Thoracic aorta (tissue), 2 donors: ENCODE measurements at places on chromosomes 6 and 20.

GRCh38 chr20:54123587-54124180 is 50.1 kb downstream of the CYP24A1 start:
- DNase-seq = no peak

GRCh38 chr6:14932485-14933182 is 313.2 kb upstream of the JARID2 start:
- DNase-seq = no peak

GRCh38 chr6:72976484-72976883 is 248.8 kb downstream of the KHDC1L start:
- DNase-seq = no peak

DNA sequence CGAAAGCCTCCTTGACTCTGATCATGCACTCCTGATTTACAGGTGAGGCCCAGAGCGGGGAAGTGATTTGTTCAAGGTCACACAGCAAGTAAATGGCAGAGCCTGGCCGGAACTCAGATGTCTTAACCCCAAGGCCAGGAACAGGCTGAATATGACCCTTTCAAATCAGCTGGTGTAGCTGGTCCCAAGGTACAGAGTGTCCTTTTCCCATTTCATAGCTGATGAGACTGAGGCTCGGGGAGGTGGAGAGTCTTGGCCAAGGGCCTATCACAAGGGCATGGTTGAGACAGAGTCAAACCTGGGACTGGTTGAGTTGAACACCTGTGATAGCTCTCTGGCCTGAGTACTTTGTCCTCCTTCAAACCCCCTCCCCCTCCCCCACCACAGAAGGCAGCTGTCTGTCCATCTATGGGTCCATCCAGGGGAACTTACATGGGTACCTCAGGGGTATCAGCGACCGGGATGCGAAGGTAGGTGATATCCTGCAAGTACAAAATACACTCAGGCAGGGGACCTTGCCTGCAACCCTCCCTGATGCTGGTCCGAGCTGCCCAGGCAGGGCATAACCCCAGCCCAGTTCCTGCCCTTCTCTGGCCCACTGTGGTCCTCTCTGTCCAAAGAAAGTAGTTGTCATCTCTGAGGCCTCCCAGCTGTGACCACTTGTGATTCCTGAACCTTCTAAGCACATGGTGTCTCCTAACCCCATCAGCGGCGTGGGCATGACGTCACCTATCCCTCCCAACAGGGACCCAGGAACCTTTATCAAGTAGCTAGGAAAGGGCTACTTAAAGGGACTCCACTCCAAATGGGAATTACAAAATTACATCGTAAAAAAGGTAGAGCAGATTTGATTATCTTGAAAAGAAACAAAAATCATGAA is 5.6 kb downstream of the DUSP15 start:
- DNase-seq = no peak

- DNase-seq = no peak
Measured at GRCh38 chr6:168147205-168147738, 68.3 kb upstream of the FRMD1 start.

GRCh38 chr20:13909067-13909466 is 81.3 kb downstream of the SEL1L2 start:
- DNase-seq = no peak

- no peak for DNase-seq
Measured at GRCh38 chr6:88171312-88171711, 5.2 kb upstream of the CNR1 start.

GRCh38 chr20:63567386-63568169 is 6.5 kb downstream of the HELZ2 start:
- DNase-seq = no peak

DNA sequence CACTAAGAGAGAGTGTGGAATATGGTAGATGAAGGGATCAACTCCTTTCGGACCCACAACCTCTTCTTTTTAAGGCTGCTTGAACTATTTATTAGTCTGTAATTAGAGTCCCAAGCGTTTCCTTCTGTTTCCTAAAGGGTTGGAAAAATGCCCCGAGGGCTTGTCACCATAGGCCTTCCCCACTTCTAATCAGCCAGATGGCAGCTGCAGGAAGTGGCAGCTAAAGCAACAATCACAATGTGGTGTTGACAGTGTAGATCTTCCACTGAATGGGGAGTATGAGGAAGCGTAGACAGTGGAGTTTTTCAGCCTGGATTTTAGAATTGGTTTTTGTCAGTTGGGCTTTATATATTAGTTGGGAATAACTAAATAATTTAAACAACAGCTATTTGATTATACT is 40.6 kb downstream of the SLC35D3 start:
- no peak for DNase-seq
